ENCODE measurements at places on chromosomes 5 and 9.

DNA sequence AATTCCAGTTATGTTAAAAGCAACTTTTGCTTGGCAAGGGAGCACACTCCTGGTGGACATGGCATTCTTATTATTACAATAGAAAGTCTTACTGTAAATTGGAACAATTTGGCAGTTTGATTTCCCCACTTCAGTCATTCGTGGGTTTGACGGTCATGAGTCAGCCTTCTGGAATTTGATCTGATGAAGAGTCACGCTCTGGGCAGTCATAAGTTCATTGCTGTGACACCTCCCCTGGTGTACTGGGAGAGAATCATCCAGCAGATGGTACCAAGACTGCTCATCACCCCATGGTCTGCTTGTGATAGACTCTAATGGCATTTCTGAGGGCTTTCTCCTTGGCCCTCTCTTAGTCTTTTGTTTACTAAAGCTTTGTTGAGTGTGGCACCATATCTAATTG lies 53.8 kb downstream of the GLRA1 start:
- DNase-seq, result peak; percentile 61

- DNase-seq, result peak; percentile 83
Observed at GRCh38 chr9:137411645-137412380, 11.1 kb downstream of the EXD3 start.

DNA sequence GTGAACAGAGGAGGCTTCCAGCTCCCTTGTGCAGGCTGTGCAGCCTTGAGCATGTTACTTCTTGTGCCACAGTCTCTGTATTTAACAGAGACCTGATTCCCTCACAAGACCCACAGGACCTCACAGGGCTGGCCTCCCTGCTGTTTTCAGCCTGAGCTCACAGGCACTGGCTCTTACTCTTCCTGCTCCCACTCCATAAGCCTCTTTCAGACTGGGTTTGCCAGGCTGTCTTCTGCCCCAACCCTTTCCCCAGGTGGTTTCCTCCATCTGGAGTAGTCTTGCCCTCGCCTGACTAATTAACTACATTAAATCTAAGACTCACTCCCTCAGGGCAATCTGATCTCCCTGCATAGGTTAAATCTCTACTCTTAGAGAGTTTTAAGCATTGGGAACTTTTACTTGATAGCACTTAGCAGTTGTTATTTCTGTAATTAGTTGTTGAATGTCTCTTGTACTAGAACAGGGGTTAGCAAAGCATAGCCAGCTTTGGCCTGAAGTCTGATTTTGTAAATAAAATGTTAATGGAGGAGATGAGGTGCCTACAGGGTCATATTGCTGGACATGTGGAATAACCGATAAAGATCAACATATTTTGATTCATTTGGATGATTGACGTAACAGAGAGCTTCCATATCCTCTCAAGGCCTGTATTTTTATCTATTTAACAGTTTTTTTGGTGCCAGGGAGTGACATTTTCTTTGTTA lies 28.6 kb upstream of the SPATA31E1 start:
- DNase-seq, result no peak

GRCh38 chr5:110817459-110817858 lies 78.7 kb downstream of the SLC25A46 start:
- DNase-seq, result no peak

GRCh38 chr5:148179234-148179824 lies 11.0 kb downstream of the SPINK14 start:
- DNase-seq, result peak; percentile 58

- no peak for DNase-seq
Observed at GRCh38 chr5:154472871-154473580, 5.0 kb downstream of the HAND1 start.

DNA sequence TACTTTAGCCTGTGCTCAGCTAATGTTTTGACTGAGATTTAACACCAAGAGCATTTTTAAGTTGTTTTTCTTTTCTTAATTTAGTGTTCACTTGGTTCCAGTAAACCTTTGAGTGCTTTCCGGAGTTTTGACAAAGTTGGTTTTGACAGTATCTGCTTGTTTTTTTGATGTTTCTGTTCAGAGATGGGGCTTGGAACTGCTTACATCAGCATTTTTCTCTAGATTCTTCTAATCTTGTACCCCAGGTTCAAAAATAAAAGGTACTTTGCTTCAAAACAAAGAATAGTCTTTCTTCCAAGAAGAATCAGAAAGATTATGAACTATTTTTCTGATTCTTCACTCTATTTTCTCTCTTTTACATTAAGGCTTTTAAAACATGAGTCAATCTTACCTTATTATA lies 132.2 kb downstream of the DPYSL3 start:
- DNase-seq, result no peak

DNA sequence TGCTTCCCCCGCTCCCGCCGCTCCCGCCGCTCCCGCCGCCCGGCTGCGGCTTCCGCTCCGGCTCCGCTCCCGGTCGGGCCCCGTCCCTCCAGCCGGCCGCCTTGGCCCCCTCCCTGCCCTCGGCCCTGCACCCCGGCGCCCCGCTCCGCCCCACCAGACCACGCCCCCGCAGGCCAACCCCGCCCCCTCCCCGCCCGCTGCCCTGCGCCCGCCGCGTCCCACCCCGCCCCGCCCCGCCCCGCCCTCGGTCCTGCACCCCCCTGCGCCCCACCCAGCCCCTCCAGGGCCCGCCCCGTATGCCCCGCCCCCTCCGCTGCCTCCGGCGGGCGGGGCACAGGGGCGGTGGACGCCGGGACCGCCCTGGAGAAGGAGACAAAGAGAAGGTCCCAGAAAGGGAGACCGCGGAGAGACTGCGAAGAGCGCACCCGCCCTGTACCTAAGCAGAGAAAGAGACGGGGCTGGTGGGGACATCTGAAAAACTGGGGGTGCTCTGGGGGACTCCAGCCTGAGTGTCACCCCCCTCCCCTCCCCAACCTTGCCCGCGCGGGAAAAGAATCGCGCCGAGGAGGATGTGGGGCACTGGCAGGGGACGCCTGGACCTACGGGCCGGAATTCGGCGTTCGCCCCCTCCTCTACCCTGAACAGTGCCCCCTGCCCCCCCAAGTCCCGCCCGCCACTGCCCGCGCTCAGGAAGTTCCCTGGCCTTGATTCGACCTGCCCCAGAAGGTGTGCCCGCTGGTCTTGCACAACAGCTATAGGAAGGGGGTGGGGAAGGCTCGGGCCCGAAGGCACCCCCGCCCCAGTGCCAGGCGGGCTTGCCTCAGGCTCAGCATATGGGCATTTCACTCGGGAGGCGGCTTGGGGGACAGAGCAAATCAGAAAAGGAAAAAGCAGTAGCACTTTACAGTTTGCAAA lies 42.8 kb upstream of the STXBP1 start:
- DNase-seq, result peak; percentile 69

DNA sequence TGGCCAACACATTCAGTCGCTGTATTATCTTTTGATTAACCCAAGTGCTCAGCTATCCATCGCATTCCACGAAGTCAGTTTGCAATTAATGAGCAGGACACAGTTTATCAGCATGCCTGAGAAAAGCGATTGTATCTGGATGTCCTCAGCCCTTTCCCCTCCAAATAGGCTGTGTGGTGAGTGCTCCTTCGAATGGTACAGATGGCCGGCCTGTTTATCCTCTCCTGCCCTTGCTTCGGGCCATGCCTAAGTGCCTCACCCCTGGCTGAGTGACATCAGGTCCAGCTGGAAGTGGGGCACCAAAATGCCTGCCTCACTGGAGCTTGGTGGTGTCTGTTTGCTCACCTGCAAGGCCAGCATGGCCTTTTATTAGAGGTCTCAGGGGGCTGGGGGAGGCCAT lies 317.3 kb downstream of the GADD45G start:
- DNase-seq, result no peak

DNA sequence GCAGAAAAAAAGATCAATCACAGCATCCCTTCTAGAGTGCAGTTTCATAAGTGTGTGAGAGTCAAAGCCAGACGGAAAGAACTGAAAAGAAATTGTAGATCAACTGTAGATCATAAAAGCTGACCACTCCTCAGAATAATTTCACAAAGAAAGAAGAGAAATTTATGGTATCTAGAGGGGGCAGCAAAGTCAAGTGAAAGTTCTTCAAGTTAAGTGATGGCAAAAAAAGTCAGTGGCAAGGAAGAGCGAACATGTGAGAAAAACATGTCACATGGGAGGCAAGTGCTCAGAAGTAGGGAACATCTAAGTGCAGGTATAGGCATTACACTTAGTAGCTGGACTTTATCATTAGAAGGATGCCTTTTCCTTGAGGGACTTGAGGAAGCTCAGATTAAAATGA lies 245.1 kb upstream of the ISL1 start:
- no peak for DNase-seq

GRCh38 chr5:179194201-179194910 lies 134.2 kb downstream of the ZNF354C start:
- DNase-seq, result no peak

DNA sequence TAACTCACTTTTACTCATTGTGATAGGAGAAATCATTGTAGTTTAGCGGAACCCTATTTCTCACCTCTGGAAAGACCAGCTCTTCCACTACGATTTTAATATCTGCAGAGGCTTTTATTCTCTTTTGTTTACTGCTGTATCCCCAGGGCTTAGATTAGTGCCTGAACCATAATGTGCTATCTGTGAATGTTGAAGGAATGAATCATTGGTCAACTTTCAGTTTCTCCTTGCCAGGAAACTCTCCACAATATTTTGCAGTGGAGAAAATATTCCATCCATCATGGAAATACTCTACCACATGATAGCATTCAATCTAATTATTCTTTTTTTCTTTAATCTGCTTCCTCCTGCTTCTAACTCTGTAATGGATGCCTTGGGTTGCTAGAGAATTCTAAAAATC lies 263.5 kb upstream of the PTPRD start:
- DNase-seq, result no peak

Data from SW 1271 (cell line).